Right renal pelvis (tissue), 4 donors: ENCODE measurements at places on chromosomes 12 and 14. TPM values are rescaled to one million over a fixed set of nuclear protein-coding genes. Genes with fewer than 3 reads are reported as not detected.

- no peak for DNase-seq
Observed at GRCh38 chr14:20328705-20329104, 4.4 kb downstream of the CCNB1IP1 start.

Gene ZFHX2
- polyA plus RNA-seq: 7.0 TPM

GRCh38 chr14:38137005-38137404, 70.7 kb upstream of the SSTR1 start:
- DNase-seq: no peak

Gene LRCOL1
- 1.9 TPM for polyA plus RNA-seq

Gene PAX9
- 0.44 TPM for polyA plus RNA-seq

- no peak for DNase-seq
Observed at GRCh38 chr12:124411953-124412645, 117.2 kb downstream of the RFLNA start.

GRCh38 chr12:59823567-59823966, 227.7 kb downstream of the SLC16A7 start:
- no peak for DNase-seq

DNA sequence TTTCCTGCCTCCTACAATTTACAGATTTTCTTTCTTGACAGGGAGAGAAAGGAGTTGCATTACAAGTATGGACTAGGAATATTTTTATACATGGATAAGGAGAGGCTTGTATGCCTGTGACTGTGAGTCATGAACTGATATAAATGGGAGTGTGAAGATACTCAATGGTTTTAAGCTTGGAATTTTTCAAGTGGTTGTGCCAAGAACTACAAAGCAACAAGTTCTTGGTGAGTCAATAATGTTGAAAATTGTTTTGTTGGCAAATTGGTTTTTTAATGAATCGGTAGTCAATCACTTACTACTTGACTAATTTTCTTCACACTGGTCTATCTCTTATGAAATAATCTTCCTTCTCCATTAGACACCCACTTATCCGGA, 58.9 kb upstream of the HMGA2 start:
- no peak for DNase-seq

Gene FGF23
- 0.07 TPM for polyA plus RNA-seq

- no peak for DNase-seq
Observed at GRCh38 chr14:53043027-53043581, 92.3 kb upstream of the FERMT2 start.

DNA sequence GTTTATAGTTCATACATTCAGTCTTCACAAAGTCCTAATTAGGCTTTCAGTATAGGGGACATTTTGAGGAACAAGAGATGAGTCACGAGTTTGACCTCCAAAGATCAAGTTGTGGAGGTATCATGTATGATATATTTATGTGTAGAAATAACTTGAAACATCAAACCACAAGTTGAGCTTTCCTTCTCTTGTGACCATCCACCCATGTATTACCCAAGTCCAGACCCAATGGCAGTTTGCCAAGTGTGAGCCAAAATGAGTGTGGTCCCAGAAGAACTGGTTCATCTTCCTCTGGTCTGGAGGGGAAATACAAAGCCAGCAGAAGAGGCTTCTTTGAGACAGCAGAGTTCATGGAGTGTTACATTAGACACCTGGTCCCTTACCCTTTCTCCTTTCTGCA, 104.9 kb downstream of the ATP23 start:
- DNase-seq: no peak

DNA sequence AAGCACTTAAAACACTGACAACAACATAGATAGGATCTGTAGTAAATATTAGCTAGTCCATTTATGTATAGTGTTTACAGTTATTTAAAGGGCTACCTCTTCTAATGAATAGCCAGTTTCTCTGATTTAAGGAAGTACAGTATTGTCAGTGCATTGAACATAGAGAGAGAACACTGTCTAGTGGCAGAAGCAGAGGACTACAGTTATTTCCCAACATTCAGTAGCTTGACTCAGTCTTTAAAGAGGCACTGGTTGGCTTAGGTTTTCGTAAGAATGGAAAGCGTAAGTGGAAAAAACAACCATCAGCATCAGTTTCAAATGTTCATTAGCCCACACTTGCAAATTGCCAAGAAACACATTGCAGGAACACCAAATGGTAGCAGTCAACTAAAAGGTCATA, 125.0 kb upstream of the HMGA2 start:
- no peak for DNase-seq

DNA sequence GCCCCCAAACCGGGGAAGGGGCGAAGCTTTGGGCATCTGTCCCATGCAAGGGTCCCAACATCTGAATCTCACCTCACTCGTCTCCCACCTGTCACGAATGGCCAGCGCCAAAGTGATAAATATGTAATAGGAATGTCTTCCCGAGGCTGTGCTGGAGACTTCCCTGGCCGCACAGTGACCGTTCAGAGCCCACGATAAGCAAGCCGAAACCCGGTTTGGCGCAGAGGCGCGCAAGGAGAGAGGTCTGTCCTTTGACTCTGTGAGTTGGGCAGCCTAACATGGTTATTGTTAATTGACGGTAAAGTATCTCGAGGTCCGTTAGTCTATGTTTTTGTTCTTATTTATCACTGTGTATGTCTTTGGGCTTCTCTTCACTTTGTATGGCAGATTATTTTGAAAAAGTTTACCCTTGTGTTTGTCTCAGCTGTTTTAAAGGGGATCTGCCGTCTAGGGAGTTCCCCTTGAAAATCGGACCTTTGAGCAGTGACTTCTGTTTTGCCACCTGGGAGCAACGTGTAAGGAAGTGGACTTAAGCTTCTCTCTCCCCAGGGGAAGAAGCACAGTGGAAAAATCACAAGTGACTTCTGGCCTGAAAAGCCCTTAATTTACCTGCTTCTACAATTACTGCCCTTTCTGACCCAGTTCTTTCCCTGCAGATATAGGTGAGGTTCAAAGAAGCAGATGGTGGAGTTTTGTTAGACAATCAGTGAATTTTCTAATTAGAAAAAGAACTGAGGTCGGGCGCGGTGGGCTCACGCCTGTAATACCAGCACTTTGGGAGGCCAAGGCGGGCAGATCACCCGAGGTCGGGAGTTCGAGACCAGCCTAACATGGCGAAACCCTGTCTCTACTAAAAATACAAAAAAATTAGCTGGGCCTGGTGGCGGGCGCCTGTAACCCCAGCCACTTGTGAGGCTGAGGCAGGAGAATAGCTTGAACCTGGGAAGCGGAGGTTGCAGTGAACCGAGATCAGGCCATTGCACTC, 1.1 kb upstream of the TM9SF1 start:
- DNase-seq: no peak

GRCh38 chr12:52518574-52519386, 1.4 kb downstream of the KRT5 start:
- DNase-seq: no peak

DNA sequence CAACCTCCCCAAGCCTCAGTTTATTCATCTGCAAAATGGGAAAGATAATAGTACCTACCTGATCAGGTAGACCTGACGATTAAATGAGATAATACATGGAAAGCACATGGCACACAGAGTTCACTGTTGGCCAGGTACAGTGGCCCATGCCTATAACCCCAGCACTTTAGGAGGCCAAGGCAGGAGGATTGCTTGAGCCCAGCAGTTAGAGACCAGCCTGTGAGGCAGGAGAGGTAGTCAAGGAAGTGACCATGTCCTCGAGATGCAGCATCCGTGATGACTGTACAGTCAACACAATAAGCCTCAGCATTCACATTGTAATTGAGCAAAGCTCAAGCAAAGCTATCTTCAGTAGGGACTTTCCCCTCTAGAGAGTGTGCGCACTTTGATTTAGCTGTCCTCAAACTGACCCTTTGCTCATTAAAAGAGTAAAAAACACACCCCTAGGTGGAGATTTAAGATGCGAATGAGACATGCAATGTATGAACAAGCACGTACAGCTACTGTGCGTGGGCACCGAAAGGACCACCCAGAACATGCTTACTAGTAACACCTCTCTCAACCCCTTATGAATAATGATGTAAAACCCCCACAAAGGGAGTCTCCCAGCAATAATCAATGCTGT, 9.9 kb downstream of the ISCU start:
- no peak for DNase-seq

GRCh38 chr14:80627745-80628144, 313.8 kb downstream of the CEP128 start:
- no peak for DNase-seq

- DNase-seq: no peak
Observed at GRCh38 chr14:103519043-103519836, 3.4 kb downstream of the CKB start.

Gene NTF3
- polyA plus RNA-seq: 5.5 TPM

Gene FERMT2
- polyA plus RNA-seq: 197 TPM

Gene TMTC1
- polyA plus RNA-seq: 32.8 TPM

Gene KRT83
- polyA plus RNA-seq: not detected

- no peak for DNase-seq
Observed at GRCh38 chr14:68111097-68111852, 291.7 kb downstream of the RAD51B start.

Gene OR6C2
- polyA plus RNA-seq: not detected

GRCh38 chr12:50085615-50086072, 502 bp downstream of the SMARCD1 start:
- no peak for DNase-seq

- no peak for DNase-seq
Observed at GRCh38 chr12:88716240-88716639, 136.0 kb upstream of the KITLG start.

DNA sequence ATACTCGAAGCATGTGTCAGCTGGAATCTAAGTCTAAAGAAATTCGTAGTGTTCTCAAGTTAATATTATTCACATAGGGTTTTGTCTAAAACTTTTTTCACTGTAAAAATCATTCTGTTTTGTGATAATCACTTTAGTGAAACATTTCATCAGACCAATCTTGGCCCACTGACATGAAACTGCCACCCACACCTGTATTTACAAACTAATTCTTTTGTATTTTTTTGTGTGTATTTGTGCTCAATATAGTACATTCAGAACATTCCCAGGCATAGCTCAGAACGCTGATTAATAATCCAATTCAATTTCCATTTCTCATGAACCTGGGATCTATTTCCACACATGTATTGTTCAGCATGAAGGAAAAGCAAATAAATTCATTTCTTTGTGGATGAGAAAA, 191.7 kb downstream of the RASSF9 start:
- no peak for DNase-seq

GRCh38 chr12:14326699-14327098, 38.8 kb upstream of the ATF7IP start:
- no peak for DNase-seq

DNA sequence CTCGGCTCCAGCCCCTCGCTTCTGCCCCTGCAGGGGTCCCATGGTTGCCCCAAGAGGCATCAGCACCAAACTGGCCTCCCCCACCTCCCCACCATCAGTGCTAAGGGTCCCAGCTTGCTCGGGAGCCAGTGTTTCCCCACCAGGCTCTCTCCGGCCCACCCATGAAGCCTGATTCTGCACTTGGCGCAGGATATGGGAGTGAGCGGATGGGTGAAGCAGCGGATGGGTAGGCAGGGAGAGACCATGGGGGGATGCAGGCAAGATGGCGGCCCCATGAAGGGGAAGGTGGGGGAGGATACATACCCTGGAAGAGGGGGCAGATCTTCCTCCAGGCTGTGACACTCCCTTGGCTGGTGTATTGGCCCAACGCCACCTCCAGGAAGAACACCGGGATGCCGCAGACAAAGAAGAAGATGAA, 9.7 kb downstream of the SLC6A12 start:
- no peak for DNase-seq

DNA sequence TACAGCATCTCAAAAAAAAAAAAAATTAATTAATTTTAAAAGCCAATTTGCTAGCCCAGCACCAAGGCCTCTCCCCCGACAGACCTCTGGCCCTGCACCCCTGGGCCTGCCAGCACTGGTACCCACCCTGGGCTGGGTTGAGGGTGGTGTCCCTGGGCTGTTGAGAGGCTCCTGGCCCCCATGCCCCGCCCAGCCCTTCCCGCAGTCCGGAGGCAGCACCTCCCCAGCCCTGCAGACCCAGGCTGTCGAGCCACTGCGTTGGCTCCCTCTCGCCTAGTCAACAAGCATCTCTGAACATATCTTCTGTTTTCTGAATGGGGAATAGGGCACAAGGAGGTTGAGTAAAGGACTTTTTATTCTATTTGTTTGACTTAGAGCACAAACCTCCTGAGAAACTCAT, 87.1 kb downstream of the FBXL14 start:
- DNase-seq: no peak

GRCh38 chr12:65935906-65936901, 111.9 kb downstream of the HMGA2 start:
- DNase-seq: no peak

DNA sequence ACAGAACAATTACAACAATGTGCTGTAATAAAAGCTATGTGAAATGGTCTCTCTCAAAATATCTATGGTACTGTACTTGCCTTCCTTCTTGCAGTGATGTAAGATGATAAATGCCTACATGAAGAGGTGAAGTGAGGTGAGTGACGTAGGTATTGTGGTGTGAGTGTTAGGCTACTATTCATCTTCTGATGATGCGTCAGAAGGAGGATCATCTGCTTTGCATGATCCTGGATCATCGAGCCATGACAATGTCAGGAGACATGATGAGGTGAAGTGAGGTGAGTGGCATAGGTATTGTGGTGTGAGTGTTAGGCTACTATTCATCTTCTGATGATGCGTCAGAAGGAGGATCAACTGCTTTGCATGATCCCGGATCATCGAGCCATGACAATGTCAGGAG, 105.8 kb downstream of the KCNC2 start:
- no peak for DNase-seq

GRCh38 chr14:71684323-71684722, 247.9 kb upstream of the RGS6 start:
- no peak for DNase-seq

DNA sequence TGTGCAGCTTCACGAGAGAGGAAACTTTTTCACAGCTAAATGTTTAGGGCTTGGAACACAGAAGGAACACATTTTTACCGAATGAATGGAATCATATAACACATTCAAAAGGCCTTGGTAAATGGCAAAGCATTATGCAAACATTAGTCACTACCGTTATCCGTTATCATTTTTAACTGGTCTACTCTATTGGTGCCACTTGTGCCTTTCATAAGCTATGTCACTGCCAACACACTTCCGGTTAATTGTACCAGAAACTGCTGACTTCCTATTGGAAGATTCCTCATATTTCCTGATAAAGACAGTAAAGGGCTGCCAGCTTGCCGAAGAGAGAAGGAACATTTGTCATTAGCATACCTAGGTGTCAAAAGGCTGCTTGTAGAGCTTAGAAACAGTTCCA, 169.2 kb downstream of the APAF1 start:
- no peak for DNase-seq

DNA sequence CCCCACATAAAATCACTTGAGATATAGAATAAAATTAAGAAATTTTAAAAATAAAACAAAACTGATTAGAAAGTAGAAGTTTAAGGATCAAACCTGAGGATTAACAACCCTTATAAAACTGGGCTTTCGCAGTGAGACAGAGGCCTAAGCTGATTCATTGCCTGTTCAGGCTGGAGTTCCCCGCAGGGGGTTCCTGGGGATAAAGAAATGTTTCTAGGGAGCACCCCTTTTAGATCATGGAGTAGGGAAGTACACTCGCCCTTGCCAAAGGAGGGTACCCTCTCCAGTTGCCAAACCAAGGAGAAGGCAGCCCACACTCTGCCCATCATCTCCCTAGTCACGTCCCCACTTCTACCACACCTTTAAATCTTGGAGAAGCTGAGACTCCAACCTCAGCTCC, 6.8 kb downstream of the GLIPR1 start:
- DNase-seq: no peak

Gene ACOT6
- not detected for polyA plus RNA-seq

- DNase-seq: no peak
Observed at GRCh38 chr12:55982319-55982936, 8.6 kb downstream of the RAB5B start.

Gene CEBPE
- 0.32 TPM for polyA plus RNA-seq

Gene RAPGEF3
- 94.3 TPM for polyA plus RNA-seq

GRCh38 chr12:68367903-68368302, 35.7 kb upstream of the MDM1 start:
- no peak for DNase-seq

GRCh38 chr12:88833641-88834116, 253.4 kb upstream of the KITLG start:
- DNase-seq: no peak
